PC-3 (cell line): ENCODE measurements at places on chromosomes 1 and 21. TPM values are rescaled to one million over a fixed set of nuclear protein-coding genes. Genes with fewer than 3 reads are reported as not detected.
A peak's percentile ranks its signal among the peaks of the same experiment; 100 is the strongest.

CNTN2 gene
- total RNA-seq: 0.07 and 0.12 TPM in 2 replicates

PLPPR4 gene
- total RNA-seq: 0.17 and 0.44 TPM in 2 replicates

CD55 gene
- total RNA-seq: 101 and 108 TPM in 2 replicates

AADACL4 gene
- not detected in 2 replicates for total RNA-seq

SLC25A44 gene
- 28.1 and 33.1 TPM in 2 replicates for total RNA-seq

FCMR gene
- 1.5 and 4.6 TPM in 2 replicates for total RNA-seq

GRCh38 chr1:162699366-162699765 is 67.1 kb downstream of the DDR2 start:
- H3K27ac ChIP-seq: no peak overlapping the region
- H3K4me3 ChIP-seq: no peak overlapping the region
- H3K4me1 ChIP-seq: peaks cover 27% of the 10 kb centered on the region
- H3K27me3 ChIP-seq: no peaks in the 10 kb centered on the region
- DNase-seq: no peak

DNA sequence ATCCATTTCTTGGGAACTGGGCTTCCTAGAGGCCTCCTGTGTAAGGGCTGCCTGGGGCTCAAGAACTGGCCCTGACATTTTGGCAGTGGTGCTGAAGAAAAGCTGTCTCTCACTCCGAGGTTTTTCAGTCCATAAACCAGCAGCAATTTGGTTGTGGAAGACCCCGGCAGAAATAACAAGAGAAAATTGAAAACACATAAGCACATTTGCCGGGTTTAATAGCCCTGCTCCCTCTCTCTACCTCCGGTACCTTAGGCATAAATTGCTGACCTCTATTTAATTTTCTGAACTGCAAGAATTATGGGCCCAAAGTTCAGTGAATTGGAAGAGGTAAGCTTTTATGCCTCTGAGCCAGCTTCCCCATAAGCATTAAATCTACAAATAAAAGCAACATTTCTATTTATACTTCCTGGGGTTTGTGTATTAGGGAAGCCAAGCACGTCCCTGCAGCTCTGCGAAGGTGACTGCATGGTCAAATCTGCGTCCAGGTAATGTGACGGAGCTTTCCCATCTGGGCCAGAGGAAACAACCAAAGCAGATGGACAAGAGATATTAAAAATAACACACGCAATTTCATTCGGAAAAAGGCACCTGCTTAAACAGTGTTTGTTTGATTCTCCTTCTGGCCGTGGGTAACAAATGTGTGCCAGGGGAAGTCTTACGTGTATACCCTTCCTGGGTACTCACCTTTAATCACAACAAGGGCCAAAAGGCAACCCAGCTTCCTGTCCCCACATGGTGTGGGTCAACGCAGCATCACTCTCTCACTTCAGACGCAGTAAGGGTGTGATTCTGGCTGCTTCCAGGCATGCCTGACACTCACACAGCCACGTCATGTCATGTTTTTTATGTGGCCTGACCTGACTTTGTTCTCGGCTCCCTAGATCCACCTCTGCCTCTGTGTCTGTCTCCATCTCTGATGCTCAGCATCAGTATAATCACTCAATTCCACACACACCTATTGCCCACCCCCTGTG is 69.2 kb downstream of the PAPPA2 start:
- peaks cover 25% of the 10 kb centered on the region for H3K27me3 ChIP-seq
- H3K36me3 ChIP-seq: no peaks in the 10 kb centered on the region
- no peak overlapping the region for H3K4me3 ChIP-seq
- H3K27ac ChIP-seq: no peak overlapping the region

DNA sequence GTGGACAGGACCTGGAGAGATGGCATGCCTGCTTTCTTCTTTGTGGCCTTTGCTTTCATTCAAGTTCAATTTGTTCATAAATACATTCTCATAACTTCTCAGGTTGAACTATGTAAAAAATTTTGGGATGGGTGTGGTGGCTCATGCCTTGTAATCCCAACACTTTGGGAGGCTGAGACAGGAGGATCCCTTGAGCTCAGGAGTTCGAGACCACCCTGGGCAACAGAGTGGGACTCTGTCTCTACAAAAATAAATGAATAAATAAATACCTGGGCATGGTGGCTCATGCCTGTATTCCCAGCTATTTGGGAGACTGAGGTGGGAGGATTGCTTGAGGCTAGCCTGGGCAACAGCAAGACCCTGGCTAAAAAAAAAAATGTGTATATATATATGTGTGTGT is 2.1 kb downstream of the KIF1B start:
- H3K36me3 ChIP-seq: no peaks in the 10 kb centered on the region
- H3K27me3 ChIP-seq: no peaks in the 10 kb centered on the region
- peak overlapping the region; percentile 100 for H3K4me3 ChIP-seq
- no peak for DNase-seq
- H3K27ac ChIP-seq: no peak overlapping the region

- H3K4me1 ChIP-seq: peaks cover 6% of the 10 kb centered on the region
- no peak overlapping the region for H3K27ac ChIP-seq
- no peak for DNase-seq
Observed at GRCh38 chr21:34200288-34200905, 127.0 kb downstream of the MRPS6 start.

GRCh38 chr1:41151846-41152245 is 90.3 kb downstream of the SCMH1 start:
- H3K4me1 ChIP-seq: peaks cover 56% of the 10 kb centered on the region
- H3K4me3 ChIP-seq: no peak overlapping the region
- peaks cover 17% of the 10 kb centered on the region for H3K36me3 ChIP-seq
- peak overlapping the region; percentile 80 for H3K27ac ChIP-seq

DNA sequence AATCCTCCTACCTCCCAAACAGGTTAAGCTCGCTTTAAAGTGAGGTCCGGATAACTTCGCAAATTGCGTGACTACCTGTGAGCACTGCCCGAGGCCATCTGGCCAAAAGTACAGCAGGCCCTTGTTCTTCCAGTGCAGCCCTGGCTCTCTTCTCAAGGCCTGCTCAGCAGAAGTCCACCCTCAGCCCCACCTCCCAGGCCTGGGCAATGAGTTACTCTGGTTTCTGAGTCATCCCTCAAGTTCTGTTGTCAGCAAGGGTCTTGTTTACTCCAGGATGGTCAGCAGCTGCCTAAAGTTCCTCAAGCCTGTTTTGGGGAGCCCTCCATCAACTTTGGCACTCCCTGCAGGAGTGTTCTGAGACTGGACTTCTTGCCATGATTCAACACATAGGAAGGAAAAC is 101.7 kb downstream of the BCAR3 start:
- peak; percentile 90 for DNase-seq
- H3K27me3 ChIP-seq: no peaks in the 10 kb centered on the region
- H3K36me3 ChIP-seq: peaks cover 93% of the 10 kb centered on the region
- H3K27ac ChIP-seq: peak overlapping the region; percentile 97
- peaks cover 59% of the 10 kb centered on the region for H3K4me1 ChIP-seq

- H3K4me1 ChIP-seq: no peaks in the 10 kb centered on the region
- no peak for DNase-seq
- no peak overlapping the region for H3K27ac ChIP-seq
- no peak overlapping the region for H3K4me3 ChIP-seq
- H3K27me3 ChIP-seq: no peaks in the 10 kb centered on the region
- H3K36me3 ChIP-seq: no peaks in the 10 kb centered on the region
Observed at GRCh38 chr1:79874289-79874688, 867.8 kb upstream of the ADGRL4 start.

GRCh38 chr1:192807211-192808162 is 1.4 kb upstream of the RGS2 start:
- H3K4me3 ChIP-seq: peak overlapping the region; percentile 86
- H3K27me3 ChIP-seq: no peaks in the 10 kb centered on the region
- peak overlapping the region; percentile 73 for H3K27ac ChIP-seq
- H3K36me3 ChIP-seq: peaks cover 22% of the 10 kb centered on the region
- peaks cover 26% of the 10 kb centered on the region for H3K4me1 ChIP-seq

DNA sequence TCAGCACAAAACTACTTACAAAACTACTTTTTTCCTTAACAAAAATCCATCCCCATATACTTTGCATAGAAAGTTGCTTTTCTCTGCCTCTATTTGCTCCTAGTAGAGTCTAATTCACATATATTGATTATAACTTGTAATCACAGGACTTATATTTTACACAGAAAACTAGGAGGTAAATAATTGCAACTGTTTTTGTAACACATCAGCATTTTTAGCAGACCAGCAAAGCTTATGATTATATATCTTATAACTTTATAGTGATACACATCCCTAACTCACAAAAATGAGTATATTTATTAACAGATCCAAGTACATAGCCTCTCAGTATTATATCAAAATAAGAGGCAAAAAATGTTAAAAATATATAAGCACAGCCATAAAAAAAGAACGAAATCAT is 17.3 kb upstream of the SLC35A3 start:
- H3K36me3 ChIP-seq: no peaks in the 10 kb centered on the region
- no peak overlapping the region for H3K4me3 ChIP-seq
- no peak for DNase-seq
- no peak overlapping the region for H3K27ac ChIP-seq
- H3K27me3 ChIP-seq: no peaks in the 10 kb centered on the region

DNA sequence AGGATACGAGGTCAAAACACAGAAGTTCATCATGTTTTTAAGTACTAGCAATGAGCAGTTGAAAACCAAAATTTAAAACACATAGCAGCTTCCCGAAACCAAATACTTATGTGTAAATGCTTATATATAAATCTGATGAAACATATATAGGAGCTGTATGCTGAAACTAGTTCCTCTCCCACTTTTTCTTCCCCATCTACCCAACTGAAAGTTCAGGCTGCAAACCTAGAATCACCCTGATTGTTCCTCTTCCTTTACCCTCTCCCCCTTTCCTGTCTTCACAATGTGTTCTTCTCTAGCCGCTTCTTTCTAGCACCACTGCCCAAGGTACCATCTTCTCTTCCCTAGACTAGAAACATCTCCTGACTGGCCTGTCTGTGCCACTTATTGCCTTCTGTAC is 90.6 kb downstream of the ST3GAL3 start:
- H3K4me1 ChIP-seq: no peaks in the 10 kb centered on the region
- H3K27ac ChIP-seq: no peak overlapping the region
- no peak overlapping the region for H3K4me3 ChIP-seq

DNA sequence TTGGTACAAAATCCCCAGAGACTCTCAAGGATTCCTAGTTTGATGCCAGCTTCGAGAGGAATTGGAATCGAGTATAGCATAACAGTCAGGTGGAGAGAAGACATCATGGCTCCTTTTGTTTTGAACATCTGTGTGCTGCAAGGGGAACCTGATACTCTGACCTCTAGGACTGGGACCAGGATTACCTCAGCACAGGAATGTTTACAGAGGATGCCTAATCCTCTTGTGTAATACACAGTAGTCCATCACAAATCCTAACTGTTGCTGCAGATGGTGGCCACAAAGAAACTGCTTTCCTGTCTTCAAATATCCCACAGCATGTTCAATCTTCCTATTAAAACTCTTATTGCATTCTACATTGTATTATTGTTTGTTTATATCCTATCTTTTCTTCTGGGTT is 111.8 kb upstream of the PRMT6 start:
- H3K27me3 ChIP-seq: no peaks in the 10 kb centered on the region
- H3K4me3 ChIP-seq: no peak overlapping the region
- H3K4me1 ChIP-seq: no peaks in the 10 kb centered on the region
- no peaks in the 10 kb centered on the region for H3K36me3 ChIP-seq

- H3K36me3 ChIP-seq: no peaks in the 10 kb centered on the region
- H3K4me1 ChIP-seq: no peaks in the 10 kb centered on the region
- no peak overlapping the region for H3K27ac ChIP-seq
- no peak overlapping the region for H3K4me3 ChIP-seq
- DNase-seq: peak; percentile 85
Observed at GRCh38 chr1:171188388-171189266, 3.5 kb downstream of the FMO2 start.

GRCh38 chr1:156502894-156503697 is 2.5 kb upstream of the MEF2D start:
- H3K4me3 ChIP-seq: peak overlapping the region; percentile 29; the same call in 1 of the 2 replicates
- no peaks in the 10 kb centered on the region for H3K27me3 ChIP-seq
- peaks cover 60% of the 10 kb centered on the region for H3K4me1 ChIP-seq
- H3K36me3 ChIP-seq: no peaks in the 10 kb centered on the region
- DNase-seq: peak; percentile 98

GRCh38 chr21:26887251-26887650 is 42.0 kb upstream of the ADAMTS1 start:
- H3K27me3 ChIP-seq: no peaks in the 10 kb centered on the region
- H3K4me3 ChIP-seq: no peak overlapping the region
- no peak overlapping the region for H3K27ac ChIP-seq
- no peaks in the 10 kb centered on the region for H3K4me1 ChIP-seq
- no peaks in the 10 kb centered on the region for H3K36me3 ChIP-seq
- peak; percentile 4 for DNase-seq

- peak overlapping the region; percentile 31 for H3K4me3 ChIP-seq
- H3K27ac ChIP-seq: peak overlapping the region; percentile 96
- H3K4me1 ChIP-seq: peaks cover 60% of the 10 kb centered on the region
- peak; percentile 69 for DNase-seq
Observed at GRCh38 chr1:235923466-235924021, 56.8 kb upstream of the LYST start.

- peak; percentile 17 for DNase-seq
- peak overlapping the region; percentile 38 for H3K27ac ChIP-seq
Observed at GRCh38 chr1:87334351-87335174, 5.9 kb downstream of the LMO4 start.

DNA sequence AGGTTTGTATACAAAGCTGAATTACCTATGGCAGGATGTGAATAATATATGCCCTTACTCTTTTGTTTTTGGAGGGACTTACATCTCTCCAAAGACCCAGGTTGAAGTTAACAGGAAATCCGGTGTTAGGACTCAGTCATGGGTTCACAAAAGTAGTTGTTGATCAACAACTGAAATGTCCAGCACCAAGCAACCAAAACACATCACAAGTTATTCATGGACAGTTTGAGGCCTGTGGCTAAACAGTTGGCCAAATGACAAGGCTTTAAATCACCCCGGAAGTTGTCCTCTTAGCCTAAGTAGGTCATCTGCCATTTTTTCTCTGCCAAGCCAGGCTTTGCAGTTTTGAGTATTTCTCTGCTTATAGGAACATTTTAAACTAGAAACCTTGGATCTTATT is 89.9 kb downstream of the CD247 start:
- H3K4me3 ChIP-seq: no peak overlapping the region
- no peaks in the 10 kb centered on the region for H3K27me3 ChIP-seq
- DNase-seq: peak; percentile 16
- H3K36me3 ChIP-seq: no peaks in the 10 kb centered on the region
- H3K27ac ChIP-seq: no peak overlapping the region
- H3K4me1 ChIP-seq: no peaks in the 10 kb centered on the region

- no peaks in the 10 kb centered on the region for H3K27me3 ChIP-seq
- peaks cover 4% of the 10 kb centered on the region; the same call in 1 of the 2 replicates for H3K4me1 ChIP-seq
- DNase-seq: peak; percentile 64
Observed at GRCh38 chr1:10195570-10195969, 14.8 kb upstream of the KIF1B start.
